ENCODE measurements at places on chromosomes 1 and 21.

GRCh38 chr1:10615332-10615731, 140.6 kb downstream of the PEX14 start:
- DNase-seq: no peak

GRCh38 chr1:190124068-190124467, 353.6 kb downstream of the BRINP3 start:
- DNase-seq: no peak

DNA sequence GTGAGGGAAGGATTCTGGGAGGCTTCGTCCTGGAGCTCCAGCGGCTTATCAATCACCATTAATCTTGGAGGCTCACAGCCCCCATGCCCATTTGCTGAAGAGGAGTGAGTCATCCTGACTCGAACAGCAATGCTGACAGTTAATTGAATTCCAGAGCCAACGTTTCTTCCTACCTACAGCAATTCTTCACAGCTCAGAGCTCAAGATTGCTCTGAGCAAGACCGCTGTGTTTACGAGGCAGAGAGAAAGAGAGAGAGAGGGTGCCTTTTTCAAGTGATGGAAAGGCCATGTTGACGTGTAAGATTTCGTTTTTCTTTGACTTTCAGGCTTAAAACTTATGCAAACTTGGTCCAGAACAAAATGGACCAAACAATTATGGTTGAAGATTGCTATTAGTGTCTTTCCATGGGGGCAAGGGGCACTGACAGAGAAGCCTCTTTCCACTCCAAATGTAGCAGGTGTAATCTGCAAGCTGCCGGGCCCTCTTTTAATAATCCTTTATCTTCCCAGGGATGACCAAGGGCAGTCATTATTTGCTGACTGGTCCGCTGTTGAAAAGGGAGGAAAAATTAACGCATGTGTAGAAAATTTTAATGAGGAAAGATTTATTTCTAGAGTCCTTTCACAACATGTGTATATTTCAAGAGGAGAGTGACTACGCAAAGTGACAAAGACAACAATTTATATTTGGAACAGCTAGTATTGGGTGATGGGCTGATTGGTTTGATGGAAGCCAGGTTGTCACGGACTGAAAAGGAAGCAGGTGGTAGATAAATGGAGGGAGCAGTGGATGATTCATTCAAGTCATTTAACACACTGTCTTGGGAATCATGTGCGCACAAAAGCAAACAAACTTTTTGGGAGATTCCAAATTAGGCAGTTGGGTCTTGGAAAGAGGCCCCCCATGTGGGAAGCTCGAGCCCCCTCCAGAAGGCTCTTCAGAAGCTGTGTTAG, 136.1 kb upstream of the IRF2BP2 start:
- no peak for DNase-seq

DNA sequence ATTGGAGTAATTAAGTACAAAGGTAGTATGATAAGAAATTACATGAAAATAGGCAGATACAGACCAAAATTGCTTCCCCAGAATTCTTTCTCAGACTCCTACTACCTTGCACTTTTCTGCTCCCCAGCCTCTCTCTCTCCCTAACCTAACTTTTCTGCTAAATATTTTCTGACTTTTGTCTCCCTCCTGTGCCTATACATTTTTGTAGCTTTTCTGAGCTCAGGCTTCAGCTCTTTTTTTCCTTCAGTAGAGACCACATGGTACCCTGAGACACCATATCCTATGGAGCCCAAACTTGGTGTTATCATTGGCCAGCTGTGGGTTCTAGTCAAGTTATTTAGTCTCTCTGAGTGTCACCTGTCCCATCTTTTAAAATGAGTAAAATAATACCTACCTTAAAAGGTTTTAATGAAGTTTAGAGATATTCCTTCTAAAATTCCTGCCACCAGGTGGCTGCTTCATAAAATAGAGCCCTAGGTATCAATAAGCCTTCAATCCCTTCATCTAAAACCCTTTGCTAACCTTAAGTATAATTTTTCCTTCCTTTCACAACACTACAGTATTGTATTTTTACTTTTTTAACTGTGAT, 237.6 kb upstream of the DUSP10 start:
- DNase-seq: no peak

DNA sequence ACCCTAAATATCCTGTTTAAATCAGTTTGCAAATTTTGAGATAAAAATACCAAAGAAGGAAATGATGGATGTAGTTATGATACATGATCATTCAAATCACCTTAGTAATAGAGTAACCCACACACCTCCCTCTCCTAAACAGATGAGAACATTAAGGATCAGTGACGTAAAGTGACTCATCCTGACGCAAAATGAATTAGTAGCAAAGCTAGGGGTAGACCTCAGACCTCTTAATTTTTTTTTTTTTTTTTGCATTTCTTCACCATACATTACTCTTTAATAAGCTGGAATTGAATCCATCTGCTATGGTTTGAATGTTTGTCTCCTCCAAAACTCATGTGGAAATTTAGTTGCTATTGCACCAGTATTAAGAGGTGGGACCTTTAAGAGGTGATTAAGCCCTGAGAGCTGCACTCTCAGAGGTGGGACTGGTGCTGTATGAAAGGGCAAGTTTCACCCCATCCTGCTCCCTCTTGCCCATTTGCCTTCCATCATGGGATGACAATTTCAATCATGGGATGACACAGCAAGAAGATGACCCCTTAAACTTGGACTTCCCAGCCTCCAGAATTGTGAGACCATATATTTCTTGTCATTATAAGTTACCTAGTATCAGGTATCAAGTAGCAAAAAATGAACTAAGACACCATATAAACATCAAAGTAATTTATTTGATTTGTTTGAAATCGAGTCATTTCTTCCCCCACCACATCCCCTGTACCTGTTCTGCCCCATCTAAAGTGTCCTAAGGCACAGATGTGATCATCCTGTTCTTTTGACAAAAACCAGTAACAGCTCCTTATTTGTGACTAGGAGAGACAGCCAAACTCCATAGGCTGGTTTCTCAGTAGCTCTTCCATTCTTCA, 114.6 kb upstream of the DUSP10 start:
- no peak for DNase-seq

- peak; percentile 56 for DNase-seq
Observed at GRCh38 chr1:169594391-169594790, 8.1 kb upstream of the F5 start.

GRCh38 chr1:11138952-11139351, 39.3 kb upstream of the EXOSC10 start:
- DNase-seq: no peak

DNA sequence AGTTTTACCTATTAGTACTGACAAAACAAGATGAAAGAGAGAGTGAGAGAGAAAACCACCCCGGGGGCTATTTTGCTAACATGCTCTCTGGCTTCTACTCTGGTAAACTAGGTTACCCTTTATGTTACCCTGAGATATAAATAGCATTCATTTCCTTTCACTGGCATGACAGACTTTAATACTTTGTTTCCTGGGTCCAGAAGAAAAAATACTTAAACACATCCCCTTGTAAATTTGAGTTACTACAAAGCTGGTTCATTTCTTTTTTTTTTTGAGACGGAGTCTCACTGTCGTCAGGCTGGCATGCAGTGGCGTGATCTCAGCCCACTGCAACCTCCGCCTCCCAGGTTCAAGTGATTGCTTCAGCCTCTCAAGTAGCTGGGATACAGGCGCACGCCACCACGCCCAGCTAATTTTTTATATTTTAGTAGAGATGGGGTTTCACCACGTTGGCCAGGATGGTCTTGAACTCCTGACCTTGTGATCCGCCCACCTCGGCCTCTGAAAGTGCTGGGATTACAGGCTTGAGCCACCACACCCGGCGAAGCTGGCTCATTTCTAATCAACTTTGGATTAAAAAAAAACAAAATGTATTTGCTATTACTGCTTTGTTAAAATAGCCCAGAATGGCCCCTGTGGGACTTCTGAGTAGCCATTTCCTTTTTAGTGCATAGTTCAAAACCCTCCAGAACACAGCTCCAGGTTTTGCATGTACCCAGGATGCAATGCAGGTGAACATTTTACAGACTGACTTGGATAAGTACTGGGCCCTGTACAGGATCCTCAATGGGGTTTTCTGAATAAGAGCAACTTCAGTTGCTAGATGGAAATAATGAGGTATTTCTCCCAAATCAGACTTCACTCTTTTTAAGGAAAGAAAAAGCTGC, 20.6 kb downstream of the INPP5B start:
- DNase-seq: no peak

DNA sequence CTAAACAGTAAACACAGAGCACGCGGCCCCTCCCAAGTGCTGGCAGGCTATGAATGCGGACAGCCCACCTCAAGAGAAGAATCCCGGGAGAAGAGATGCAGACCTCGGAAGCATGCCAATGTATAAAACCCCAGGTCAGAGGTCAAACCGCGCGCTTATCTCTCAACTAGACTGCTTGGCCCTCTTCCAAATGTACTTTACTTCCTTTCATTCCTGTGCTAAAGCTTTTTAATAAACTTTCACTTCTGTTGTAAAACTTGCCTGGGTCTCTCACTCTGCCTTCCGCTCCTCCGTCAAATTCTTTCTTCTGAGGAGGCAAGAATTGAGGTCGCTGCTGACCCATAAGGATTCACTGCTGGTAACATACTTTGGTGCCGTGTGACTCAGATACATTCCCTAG, 216.0 kb downstream of the S1PR1 start:
- DNase-seq: no peak

DNA sequence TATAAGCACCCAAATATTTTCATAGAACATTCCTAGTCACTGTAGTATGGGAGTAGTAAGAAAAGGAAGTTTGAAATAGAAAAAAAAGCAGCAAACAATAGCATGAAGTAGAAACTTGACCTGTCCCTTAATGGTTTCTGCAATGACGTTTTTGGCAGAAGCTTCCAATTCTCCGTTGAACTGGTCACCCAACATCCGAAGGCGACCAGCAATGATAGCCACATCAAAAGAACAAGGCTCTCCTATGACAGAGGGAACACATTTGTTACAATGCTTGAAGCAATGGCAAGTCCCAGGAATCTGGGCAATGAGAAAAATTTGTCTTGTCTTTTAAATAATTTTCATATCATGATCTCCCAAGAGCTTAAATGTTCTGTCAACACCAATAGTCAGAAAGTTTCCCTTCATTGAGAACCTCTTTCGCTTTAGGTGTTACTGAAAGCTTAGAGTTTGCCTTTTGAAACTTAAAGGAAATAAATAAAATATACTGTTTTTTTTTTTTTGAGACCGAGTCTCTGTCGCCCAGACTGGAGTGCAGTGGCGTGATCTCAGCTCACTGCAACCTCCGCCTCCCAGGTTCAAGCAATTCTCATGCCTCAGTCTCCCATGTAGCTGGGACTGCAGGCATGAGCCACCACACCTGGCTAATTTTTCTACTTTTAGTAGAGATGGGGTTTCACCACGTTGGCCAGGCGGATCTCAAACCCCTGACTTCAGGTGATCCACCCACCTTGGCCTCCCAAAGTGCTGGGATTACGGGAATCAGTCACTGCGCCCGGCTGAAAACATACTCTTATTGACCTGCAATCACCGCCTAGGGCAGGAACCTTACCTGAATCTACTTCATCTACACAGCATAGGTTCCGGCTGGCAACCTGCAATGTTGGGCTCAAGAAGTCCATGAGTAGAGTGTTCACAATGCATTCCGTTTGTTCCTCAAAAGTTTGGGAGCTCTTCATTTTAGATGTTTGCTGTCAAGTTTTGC, 672 bp downstream of the BCL2L15 start:
- no peak for DNase-seq

DNA sequence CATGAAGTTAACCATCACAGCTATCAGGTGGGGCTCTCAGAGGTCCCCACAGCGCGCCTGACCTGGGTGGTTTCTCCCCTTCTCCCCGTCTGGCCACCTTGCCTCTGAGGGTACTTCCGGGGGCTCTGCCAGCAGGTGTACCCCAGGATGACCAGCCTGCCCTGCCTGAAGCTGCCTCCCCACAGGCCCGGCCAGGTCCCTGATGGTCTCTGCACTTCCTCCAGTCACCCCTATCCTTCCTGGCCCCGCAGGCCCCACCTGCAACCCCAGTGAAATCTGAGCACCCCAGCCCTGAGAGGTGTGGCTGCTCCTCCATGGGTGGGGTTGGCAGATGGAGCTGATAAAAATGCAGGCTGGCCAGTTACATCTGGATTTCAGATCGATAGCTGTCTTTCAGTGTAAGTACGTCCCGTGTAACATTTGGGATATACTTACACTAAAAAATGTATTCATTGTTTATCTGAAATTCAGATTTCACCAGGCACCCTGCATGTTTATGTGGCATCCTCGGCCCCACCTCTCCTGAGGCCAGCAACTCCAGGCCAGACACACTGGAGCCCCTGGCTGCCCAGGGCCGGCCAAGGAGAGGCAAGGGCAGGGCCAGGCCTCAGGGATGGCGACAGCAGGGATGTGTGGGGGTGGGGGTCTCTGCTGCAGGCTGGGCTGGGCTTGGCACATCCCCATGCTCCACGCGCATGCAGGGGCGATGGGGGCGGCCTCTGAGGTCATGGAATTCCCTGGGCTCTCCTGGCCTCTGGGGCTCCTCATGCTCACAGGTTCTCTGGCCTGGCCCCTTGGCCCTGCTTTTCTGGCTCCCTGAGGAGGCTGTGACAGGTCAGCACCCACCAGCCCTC, 25.1 kb downstream of the LRRC3 start:
- DNase-seq: no peak

DNA sequence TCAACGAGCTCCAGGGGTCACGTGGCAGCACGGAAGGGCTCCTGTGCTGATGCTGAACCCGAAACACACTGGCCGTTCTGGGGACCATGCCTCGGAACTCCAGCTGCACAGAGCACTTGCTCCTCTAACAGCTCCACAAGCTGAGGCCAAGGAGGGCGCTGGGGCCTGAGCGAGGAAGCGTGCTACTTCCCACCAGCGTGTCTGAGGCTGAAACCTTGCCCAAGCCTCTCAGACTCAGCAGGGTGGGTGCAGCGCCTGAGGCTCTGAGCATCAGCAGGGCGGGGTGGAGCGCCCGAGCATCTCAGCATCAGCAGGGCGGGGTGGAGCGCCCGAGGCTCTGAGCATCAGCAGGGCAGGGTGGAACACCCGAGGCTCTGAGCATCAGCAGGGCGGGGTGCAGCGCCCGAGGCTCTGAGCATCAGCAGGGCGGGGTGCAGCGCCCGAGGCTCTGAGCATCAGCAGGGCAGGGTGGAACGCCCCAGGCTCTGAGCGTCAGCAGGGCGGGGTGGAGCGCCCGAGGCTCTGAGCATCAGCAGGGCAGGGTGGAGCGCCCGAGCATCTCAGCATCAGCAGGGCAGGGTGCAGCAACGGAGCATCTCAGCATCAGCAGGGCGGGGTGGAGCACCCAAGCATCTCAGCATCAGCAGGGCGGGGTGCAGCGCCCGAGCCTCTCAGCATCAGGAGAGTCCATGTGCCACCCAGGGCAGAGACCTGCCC, 9.6 kb downstream of the WRAP73 start:
- no peak for DNase-seq

DNA sequence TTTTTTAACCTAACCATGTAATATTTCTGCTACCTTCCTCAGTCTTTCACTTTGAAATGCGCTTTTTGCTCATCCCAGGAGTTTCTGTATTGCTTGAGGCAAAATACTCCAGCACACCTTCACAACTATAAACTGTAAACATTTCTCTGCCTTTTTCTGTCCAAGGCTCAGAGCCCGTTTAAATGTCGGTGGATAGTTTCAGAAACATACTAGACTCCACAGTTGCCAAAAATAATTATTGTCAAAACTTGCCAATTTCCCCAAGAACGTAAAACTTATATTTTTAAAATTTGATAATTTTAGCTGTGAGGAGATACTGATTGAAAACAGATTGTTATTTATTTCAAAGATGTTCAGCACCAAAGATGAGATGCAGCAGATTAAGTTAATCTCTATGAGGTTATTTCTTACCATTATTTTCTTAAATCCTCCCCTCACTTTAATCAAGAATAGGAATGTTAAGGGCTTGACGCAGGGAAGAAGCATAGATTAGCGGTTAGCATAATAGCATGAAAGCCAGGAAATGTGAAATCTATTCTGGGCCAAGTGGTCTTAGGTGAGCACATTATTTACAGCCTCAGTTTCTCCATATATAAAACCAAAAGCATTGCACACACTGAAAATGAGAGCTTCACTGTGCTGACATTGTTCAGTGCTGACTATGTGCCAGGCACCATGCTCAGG, 91.5 kb upstream of the ESRRG start:
- no peak for DNase-seq
